ENCODE measurements at places on chromosomes 12 and 14.
A peak's percentile ranks its signal among the peaks of the same experiment; 100 is the strongest.

- no peak for DNase-seq
These were observed 48.0 kb upstream of the C14orf180 start for GRCh38 chr14:104531421-104532190.

GRCh38 chr12:41228066-41228820 is 40.1 kb downstream of the PDZRN4 start:
- DNase-seq: no peak

GRCh38 chr12:52703878-52704277 is 554 bp upstream of the KRT77 start:
- DNase-seq: no peak

DNA sequence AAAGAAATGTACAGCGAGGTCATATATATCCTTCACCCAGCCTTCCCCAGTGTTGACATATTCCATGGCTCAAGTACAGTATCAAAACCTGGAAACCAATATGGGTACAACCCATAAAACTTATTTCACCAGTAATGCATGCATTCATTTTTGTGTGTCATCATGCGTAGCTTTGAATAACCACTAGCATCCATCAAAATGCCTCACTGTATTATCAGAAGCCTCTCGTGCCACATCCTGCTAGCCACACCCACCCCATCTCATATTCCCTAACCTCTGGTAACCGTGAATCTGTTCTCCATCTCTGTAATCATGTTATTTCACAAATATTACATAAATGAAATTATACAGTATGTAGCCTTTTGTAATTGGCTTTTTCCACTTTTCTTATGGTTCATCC is 314.3 kb downstream of the RAD51B start:
- DNase-seq: no peak

DNA sequence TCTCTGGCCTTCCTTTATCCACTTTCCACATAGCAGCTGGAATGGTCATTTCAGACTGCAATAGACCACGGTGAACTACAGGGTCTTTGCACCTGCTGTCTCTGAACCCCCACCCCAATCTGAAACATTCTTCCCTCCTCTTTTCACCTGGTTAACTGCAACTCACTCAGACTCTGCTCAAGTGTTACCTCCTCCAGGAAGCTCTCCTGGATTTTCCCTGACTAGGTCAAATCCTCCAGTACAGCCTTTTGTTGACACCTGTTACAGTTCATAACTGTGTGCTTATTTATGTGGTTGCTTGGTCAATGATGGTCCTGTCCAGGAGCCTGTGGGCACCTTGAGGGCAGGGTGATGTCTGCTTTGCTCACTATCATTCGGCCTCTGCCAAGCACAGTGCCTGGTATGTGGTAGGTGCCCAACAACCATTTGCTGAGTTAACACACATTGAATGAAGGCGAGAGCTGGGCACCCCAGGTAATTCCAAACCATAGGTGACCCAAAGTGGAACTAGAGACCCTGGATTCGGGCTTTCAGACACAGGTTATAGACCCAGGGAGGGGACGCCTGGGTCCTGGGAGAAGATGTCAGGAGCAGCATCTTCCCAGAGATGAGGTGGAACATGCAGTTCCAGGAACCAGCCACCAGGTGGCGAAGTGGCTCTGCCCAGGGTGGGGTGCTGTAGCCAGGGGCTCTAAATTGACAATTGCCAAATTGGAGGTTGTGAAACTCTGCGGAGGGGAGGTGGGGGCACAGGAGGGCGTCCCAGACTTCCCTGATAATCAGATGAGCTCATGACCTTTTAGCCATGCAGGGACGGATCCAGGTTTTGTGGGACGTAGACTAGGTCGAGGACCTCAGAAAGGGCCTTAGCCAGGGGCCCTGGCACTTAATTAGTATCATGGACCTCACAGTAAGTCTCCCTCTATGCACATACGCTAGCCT is 28.1 kb downstream of the TRPV4 start:
- peak; percentile 59 for DNase-seq

GRCh38 chr12:29346769-29347421 is 34.1 kb downstream of the ERGIC2 start:
- DNase-seq: no peak

DNA sequence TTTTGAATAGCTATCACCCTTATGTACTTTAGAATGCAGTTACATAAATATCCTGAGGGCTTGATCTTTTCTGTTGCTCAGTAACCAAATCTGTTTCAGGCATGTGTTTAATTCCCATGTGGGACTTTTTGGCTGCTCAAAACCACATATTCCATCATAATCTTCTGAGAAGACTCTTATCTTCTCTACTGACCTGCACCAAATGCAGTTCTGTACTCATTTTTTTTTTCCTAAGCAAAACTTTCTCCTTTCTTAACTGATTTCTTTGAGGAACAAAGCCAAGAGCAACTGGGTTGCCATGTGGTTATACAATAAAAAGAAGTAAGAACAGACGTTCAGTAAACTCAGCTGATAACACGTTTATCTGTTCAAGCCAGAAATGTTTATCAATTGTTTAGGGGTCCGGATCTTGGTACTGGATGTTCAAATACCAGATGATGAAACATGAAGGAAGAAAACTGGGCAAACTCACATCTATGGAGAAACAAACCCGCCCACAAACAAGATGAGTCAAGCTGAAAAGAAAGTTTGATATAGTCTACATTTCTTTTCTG is 50.1 kb downstream of the TMEM132C start:
- DNase-seq: no peak

GRCh38 chr12:2796187-2796666 is 1.5 kb downstream of the FKBP4 start:
- no peak for DNase-seq

DNA sequence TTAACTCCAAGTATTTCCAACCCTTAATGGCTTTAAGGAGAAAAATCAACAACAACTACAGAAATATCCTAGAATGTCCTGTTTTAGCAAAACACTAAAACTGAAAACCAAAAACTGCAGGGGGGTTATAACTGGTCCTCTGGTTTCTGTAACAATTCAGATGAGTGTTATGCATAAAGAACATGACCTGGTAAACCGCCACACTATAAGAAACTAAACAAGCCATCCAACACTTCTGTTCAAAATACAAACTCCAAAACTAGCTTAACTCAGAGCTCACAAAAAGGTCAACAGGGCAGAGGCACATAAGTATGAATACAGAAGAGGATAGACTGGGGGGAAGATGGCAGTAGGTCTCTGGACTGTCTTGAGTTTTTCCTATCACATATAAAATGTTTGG is 38.0 kb downstream of the HECTD4 start:
- DNase-seq: no peak

DNA sequence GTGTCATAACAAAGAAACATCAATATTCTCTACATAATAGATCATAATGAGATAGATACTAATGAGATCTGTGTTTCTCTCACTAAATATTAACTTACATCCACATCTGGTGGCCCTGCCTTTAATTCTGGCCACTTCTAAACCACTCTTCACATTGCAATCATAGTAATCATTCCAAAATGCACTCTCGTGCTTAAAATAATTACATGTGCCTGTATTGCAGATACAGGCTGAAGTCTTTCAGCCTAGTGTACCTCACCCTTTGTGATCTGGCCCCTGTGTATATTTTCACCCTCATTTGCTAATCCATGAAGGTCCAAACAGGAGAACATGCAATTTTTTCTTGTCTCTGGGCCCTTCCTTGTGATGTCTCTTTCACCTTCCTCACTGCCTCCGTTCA is 108.0 kb downstream of the LIN7A start:
- no peak for DNase-seq

DNA sequence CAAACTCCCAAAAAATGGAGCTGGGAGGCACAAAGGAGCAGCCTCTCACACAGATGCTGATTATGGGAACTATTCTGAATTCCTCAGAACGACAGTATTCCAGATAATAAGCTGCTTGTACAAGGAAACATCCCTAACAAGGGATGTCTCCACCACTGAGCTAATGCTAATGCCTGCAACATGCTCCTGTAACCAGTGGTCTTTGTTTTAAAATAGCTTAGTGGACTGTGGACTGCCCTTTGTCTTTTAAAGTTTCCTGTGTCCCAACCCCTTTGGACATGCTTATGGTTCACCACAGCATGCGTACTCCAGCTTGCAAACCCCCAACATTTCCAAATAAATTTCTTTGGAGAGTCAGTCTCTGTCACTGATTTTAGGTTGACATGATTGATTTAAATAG is 16.4 kb upstream of the PITPNM2 start:
- DNase-seq: no peak

GRCh38 chr12:60337839-60338549 is 742.2 kb downstream of the SLC16A7 start:
- DNase-seq: no peak

DNA sequence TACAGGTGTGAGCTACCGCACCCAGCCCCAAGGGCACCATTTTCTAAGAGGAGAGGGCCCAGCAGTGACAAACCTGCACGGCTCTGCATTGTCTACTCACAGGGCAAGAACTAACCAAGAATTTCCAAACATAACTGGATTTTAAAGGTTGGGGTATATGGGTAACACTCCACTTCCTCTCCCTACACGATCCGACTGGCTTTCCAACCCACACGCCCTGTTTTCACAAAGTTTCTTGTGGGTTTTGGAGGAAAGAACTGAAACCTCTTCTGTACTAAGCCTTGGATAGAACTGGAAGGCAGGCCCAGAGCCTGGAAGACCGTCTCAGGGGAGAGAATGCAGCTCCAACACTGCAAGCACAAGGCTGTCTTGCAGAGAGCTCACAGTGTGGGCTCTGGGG is 24.9 kb downstream of the SNRNP35 start:
- peak; percentile 59 for DNase-seq

DNA sequence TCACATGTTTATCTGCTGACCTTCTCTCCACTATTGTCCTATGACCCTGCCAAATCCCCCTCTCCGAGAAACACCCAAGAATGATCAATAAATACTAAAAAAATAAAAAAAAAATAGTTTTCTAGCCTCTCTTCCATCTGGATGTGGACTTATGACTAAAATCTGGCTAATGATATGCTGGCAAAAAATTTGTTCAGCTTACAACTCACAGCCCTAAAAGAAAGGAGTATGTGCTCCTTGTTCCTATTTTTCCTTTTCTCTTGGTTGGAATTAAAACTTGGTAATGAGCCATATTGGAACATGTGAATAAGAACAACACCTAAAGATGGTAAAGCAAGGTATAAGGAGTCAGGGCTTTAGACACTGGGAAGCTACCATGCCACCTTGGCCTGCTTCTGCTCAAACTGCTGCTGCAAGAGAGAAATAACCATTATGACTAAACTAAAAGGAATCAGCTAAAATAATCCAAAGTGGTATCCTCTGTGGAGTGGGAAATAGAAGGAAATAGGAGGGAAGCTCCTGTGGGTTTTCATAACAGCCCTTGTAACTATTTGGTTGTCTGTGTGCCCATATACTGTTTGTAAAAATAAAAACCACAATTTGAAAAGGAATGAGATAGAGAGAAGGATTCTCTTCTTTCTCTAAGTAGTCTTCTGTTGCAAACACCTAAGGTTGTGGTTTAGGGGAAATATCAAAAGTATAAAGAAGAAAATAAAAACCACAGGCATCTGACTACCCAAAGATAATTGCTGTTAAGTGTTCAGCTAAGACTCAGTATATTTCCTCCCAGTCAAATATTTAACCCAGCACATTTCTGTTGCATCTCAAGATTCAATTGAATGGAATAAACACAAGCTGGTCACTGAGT is 53.8 kb downstream of the SDR9C7 start:
- no peak for DNase-seq

- DNase-seq: no peak
These were observed 44.1 kb upstream of the CISTR start for GRCh38 chr12:53795927-53796326.

DNA sequence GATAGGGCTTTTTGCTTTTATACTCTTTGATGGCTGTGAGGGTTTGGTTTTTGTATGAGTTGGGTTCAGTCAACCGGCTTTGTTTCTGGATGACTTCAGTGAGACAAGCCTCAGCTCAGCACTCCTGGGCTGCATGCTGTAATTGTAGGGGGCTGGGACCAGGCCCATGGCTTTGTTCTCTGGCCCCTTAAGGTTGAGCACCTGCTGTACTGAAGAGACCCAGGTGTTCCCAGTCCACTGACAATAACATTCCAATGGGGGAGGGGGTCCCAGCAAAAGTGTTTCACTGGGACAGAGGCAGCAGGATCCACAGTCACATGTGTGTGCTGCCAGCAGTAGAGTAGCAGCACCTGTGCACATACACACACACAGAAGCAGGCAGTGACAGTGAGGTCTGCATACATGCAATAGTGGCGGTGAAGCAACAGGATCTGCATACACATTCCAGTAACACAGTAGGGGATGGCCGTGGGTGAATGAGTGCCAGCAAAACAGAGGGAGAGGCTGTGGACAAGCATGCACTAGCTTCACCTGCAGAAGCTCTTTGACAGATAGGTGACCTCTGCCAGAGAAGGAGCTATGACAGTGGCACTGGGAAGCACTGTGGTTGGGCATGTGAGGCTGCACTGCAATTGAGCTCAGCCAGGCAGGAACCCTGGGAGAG is 240.4 kb downstream of the ASCL1 start:
- DNase-seq: no peak

DNA sequence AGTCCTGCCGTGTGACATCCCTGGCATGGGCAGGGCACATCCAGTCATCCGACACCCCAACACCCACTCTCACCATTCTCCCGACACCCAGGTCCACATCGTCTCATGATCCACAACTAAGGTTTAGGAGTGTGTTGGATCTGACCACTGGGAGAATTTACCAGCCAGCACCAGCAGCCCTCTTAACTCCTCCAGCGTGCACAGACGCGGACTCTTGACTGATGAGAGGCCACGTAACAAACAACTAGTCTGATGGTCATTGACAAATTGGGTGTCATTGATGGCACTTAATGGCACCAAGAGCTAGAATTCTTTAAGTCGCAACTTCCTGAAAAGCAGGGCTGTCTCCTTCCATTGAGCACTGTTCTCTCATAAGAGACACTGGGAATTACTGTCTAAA is 203.0 kb upstream of the SFSWAP start:
- DNase-seq: no peak

DNA sequence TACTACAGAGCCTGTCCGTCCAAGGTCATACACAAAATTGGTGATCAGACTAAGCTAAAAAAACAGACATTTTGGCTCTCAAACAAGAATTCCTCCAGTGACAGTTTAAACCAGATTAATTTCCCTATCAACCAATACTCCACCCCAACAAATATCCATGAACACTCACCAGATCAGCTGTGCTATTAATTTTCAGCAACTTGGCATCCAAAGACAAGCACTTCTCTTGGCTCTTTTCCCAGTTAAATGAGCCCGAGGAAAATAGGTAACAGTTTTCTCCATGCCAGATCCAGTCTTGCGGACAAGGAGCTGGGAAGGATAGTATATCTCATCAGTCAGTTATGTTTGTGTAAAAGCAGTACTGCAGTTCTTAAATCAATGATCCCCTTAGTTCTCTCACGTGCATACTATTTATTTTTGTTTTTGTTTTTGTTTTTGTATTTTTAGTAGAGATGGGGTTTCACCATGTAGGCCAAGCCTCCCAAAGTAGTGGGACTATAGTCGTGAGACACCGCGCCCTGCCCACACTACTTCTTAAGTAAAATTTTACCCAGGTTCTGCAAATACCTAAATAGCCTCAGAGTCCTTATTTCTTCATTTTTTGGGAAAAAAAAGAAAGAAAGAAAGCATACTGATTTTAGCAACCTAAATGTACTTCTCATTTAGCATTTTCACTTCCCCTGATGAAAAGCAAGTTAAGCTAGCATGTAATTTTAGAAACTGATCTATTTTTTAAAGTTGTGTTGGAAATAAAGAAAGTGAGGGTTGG is 11.1 kb downstream of the OLR1 start:
- DNase-seq: peak; percentile 84
